ENCODE measurements at places on chromosomes 3 and 15. TPM values are rescaled to one million over a fixed set of nuclear protein-coding genes. Genes with fewer than 3 reads are reported as not detected.

Gene VEPH1
- 77.6 TPM for total RNA-seq

Gene EPHB1
- total RNA-seq = 6.3 TPM

Gene VIPR1
- total RNA-seq = 77.0 TPM

Gene MYH15
- total RNA-seq = 0.18 TPM

DNA sequence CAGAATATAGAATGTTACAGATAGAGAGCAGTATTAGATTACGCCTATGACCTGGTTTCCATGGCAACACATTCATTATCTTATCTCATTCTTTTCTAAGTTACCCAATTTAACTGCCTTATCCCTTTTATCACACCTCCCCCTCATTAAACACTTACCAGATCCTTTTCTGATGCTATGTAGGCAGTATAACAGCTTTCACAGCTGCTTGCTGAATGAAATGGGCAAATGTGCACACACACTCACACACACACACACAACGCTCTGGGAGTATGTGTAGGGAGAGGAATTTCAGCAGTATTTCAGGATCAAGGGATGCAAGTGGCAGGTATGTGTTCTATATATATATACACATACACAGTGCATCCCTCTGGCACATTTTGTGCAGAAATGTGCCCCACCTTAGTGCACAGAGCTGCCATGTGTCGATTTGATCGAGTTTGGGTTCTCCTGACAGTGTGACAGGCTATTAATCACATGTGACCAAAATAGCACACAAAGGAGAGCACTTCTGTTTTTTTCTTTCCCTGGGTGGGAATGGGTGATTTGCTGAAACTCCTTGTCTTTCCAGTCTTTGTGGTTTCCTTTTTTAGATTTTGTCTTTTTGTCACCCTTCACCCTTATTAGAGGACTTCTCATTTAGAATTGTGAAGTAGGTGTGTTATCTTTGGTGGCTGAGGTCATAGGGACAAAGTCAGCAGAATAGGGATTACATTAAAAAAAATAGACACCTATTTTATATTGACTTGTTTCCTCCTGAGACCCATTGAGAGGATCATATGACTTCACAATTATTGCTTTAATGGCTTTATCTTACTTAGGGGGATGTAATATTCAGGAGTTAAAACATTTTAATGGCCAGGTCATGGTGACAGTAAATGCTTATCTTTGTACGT is 553.7 kb downstream of the PDCD6IP start:
- no peaks in the 10 kb centered on the region for H3K36me3 ChIP-seq
- H3K27me3 ChIP-seq = no peaks in the 10 kb centered on the region
- H3K4me1 ChIP-seq = no peaks in the 10 kb centered on the region

DNA sequence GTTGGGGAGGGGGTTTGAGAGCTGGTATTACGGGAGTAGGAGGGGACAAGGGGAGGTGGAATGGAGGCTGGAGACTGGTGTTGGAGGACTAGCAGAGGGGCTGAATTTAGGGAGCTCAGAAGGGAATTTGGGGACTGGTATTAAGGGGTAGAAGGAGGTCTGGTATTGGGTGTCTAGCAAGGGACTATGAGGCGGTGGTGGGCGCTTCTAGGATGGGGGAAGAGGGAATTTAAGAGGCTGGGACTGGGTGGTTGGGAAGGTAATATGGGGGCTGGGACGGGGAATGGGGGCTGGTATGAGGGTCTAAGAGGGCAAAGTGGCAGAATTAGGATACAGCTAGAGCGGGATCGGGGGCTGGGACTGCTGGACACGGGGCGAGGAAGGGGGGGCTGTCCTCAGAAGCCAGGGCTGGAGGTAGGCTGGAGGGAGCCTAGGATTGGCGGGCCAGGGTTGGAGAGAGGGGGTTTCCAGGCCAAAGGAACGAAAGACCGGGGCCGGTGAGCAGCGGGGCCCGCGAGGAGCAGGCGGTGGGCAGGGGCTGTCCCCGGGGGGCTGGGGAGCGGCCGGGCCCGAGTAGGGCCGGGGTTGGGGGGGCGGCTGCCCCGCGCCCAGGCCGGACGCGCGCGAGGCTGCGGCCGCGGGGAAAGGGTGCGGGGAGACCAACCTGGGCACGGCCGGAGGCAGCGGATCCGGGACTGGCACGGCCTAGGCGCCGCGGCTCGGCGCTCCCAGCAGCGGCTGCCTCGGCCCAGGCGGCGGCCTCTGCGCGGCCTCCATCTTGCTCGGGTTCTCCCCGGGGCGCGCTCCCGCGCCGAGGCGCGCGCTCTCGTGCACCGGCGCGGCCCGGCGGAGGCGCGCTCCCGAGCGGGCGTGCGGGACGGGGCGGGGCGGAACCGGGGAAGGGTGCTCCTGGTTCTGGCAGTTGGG is at the start of gene LHFPL4:
Gene LHFPL4, minus strand, starts transcription at position 802 of the 927 bp plus-strand sequence. CDS start 1,143 bp downstream, outside the sequence.
- no peaks in the 10 kb centered on the region for H3K4me1 ChIP-seq
- H3K36me3 ChIP-seq = no peaks in the 10 kb centered on the region
- no peak within 1 kb of the TSS for H3K27ac ChIP-seq
- DNase-seq = no peak
- H3K27me3 ChIP-seq = peaks cover 7% of the 10 kb centered on the region
- no peak within 1 kb of the TSS for H3K4me3 ChIP-seq

- no peaks in the 10 kb centered on the region for H3K4me1 ChIP-seq
- no peaks in the 10 kb centered on the region for H3K36me3 ChIP-seq
- H3K4me3 ChIP-seq = no peak overlapping the region
- H3K27me3 ChIP-seq = no peaks in the 10 kb centered on the region
- no peak overlapping the region for H3K27ac ChIP-seq
- DNase-seq = peak; percentile 44
These were observed 87.5 kb upstream of the PLXNA1 start for GRCh38 chr3:126895178-126896066.
